CD4-positive, CD25-positive, alpha-beta regulatory T cell (primary cell): ENCODE measurements at places on chromosomes 11 and 22. TPM values are rescaled to one million over a fixed set of nuclear protein-coding genes. Genes with fewer than 3 reads are reported as not detected.

Gene CEND1
- total RNA-seq = not detected

Gene MRGPRX4
- total RNA-seq = not detected

Gene MUC2
- not detected for total RNA-seq

Gene IFITM5
- total RNA-seq = not detected

Gene FAM111B
- 3.3 TPM for total RNA-seq

Gene CXCR5
- 4.8 TPM for total RNA-seq

Gene MED15
- total RNA-seq = 397 TPM

Gene OR52A1
- total RNA-seq = not detected

Gene SLC25A1
- 27.6 TPM for total RNA-seq

Gene FAM227A
- total RNA-seq = not detected

Gene SPA17
- total RNA-seq = 0.22 TPM

Gene FAR1
- total RNA-seq = 41.0 TPM

Gene ST14
- total RNA-seq = not detected

Gene MUC5B
- not detected for total RNA-seq
